Stimulated activated CD4-positive, alpha-beta T cell treated with anti-CD3 and anti-CD28 coated beads, TNF-alpha, amount 100 ng/mL, for 24 hours (primary cell): ENCODE measurements at places on chromosomes 5 and 9.

- no peak for DNase-seq
Observed at GRCh38 chr5:112703866-112704820, 33.5 kb upstream of the APC start.

DNA sequence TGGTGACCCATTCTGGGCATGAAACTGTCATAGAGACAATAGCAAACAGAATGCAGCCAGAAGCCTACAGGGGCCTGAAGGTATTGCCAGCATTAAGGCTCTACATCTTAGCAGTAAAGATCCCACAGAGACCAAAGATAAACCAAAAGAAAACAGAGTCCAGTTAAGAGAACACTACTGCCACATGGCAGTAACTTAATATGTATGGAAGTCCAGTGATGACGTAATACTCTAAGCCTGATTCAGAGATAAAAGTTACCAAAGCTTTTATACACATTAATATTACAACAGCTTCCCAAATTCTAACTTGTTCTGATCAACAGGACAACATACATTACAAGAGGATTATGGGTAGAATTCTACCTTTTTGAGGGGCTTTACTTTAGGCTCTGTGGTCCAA, 371.5 kb downstream of the PRELID2 start:
- no peak for DNase-seq

GRCh38 chr5:105506692-105507277, 1944.2 kb upstream of the NUDT12 start:
- no peak for DNase-seq

DNA sequence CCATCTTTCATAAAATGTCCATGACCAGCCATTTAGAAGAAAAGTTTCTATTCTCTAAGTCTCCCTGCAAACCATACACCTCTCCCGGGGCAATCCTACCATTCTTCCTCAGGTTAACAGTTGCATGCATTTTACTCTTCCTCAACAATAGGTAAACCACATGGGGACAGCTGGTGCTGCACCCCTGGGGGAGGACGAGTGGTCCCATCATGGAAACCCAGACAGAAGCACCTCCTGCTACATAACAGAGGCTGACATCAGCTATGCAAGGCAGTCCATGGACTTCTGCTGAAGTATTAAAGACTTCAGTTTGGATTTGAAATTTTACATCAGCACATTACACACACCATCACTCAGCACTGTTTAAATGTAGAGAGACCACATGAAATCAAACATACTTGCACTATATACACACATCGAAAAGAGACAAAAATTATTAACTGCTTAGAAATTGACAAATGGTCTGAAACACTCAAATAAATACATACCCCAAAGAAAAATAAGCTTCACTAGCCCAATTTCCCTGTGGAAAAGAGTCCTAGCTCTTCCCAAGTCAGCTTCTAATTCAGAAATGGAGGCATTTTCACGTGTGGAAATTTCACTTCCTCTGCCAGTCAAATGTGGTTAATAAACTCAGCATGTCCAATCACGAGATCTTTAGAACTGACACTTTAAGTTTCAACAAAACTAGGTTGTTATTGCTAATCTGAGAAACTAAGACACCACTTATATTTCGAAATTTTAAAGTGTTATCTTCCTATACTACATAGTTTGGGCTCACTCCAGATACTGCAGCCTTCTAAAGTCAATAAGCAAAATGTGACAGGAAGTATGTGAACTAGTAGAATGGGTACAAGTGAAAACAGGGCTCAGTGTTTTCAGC, 173.4 kb downstream of the ROR2 start:
- no peak for DNase-seq

DNA sequence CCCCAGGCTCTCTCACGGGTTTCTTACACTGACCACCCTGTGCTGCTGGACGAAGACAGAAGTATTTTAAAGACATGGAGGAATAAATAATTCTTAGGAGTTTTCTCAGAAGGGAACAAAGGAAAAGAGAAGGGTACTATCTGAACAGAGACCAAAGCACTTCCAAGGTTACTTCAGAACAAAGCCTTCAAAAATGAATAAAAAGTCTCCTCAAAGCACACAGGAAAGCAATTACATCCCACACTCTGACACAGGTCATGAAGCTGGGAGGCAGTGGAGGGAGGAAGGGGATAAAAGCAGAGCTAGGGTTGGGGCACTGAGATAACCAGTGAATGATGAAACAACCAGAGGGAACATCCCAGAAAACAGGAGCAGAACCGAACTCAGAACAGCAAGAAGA, 151.8 kb downstream of the ARSB start:
- no peak for DNase-seq

DNA sequence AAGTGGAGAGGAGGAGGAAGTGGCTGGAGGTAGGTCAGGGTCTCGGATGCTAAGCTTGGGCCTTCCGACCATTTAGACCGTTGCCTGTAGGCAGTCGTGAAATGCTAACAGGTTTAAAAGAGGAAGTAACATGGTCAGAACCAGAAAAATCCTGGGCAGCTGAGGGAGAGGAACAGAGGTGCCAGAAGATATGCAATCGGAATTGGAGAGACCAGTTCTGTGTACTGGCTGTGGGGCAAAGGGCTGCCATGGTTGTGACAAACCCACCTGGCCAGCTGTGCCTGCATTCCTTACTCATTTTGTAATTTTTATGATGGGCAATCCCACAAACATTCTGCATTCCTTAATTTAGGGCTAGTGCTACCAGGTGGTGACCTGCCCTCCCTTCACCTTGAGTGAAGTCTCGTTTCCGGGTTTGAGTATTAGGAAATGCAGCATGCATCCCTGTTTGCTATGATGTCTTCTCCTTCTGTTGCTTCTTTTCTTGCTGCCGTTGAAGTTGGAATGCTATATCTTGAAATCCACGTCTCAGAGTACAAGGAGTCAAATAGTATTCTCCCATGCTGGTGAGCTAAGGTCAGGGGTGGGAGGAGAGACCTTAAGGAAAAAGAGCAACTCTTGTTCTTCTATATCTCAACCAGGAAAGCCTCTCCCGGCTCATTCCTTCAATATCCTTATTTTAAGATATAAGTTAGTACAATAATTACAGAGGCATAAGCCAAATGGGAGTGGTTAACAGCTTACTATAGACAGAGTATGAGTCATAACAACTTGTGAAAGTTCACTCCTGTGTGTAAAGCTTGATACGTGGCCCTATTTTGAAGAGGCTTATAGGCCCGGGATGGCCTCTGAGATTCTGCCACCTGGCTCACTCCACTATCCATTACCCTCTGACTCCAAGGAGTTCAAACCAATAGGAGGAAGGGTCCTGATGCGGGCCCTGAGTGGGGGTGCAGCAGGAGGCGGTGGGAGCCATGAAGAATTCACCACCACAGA, 37.0 kb downstream of the B4GALT1 start:
- DNase-seq = no peak

GRCh38 chr9:132125944-132126679, 35.7 kb upstream of the NTNG2 start:
- DNase-seq = peak; percentile 24

DNA sequence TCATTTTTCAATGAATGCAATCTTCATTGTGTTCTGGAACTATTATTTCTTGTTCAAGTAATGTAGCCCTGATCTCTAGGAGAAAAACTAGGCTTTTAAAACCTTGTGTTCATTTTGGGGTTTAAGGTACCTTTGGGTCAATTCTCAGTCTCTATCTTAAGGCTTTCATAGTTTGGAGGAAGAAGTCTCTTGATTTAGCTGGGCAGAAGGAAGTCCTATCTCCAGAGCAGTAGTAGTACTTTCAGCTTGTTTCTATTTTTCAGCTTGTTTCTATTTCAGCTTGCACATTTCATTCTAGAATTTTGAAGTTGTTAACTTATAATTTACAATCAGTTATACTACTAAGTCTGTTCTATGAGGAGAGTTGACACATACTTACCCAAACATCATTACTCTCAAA, 15.2 kb downstream of the CSNK1G3 start:
- no peak for DNase-seq

GRCh38 chr5:163885117-163885516, 379.7 kb downstream of the MAT2B start:
- DNase-seq = no peak

GRCh38 chr5:95163079-95163478, 121.8 kb downstream of the MCTP1 start:
- no peak for DNase-seq

DNA sequence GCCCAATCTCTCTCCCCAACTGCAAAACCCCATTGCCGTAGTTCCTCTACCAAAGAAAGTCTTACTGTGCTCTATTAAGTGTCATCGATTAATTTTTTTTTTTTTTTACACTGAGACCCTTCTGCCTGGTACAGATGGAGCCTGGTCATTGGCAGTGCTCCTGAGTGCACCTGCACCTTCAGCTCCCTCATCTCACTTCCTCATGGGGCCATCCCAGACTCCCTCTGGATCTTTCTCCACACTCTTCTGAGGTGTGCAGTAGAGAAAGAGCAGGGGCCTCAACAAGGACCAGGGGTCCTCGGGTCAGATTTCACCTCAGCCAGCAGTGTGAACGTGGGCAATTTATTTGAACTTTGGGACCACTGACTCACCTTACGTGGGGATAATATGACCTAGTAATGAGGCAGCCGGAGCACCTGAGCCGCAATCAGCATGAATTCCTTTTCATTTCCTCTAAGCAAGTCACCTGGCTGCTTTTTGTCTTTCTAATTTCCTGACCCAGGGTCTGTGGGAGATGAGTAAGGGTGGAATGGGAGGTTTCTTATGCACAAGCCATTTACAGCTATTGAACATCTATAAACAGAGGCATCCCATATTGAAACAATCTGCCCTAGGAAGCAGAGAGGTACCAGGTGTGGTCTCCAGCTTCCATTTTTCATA, 22.3 kb upstream of the GABRP start:
- no peak for DNase-seq

- DNase-seq = no peak
Observed at GRCh38 chr5:151093476-151093889, 12.6 kb upstream of the TNIP1 start.

DNA sequence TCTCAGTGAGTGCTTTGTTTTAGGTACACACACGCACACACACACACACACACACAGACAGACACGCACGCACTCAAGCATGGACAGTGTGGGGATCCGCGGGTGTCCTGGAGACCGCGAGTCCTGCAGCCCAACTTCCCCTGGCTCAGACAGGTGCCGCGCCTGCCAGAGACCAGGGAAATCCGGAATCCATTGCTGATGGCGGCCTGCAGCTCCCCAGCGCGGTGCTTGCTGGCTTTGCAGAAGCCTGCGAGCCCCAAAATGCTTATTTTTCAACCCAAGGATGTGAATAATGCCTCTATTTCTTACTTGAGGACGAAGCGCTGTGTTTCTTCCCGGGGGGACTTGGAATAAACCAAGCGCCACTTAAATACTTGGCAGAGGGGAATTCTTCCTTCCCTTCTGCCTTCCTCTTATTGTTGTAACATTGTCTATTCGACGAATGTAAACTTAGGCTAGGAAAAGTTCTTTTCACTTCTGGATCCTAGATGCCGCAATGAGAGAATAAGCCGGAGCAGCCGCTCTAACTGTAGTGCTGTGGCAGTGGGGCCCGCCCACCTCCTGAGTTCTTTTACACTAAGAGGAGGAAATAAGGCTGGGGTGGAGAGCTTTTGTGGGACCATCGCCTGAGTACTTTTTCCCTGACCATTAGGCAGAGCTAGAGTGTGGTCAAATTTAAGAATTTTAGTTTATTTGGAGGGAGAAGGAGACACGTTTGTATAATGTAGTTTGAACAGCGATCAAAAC, 802 bp downstream of the ITGA2 start:
- no peak for DNase-seq

DNA sequence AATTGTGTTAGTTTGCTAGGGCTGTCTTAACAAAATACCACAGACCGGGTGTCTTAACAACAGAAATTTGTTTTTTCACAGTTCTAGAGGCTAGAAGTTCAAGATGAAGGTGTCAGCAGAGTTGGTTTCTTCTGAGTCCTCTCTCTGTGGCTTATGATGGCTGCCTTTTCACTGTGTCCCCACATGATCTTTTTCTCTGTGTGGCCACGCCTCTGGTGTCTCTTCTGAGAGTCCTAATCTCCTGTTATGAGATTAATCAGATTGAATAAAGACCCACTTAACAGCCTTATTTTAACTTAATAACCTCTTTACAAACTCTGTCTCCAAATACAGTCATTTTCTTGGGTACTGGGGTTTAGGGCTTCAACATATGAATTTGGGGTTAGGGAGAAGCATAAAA, 561.1 kb downstream of the NR2F1-AS1 start:
- DNase-seq = no peak

DNA sequence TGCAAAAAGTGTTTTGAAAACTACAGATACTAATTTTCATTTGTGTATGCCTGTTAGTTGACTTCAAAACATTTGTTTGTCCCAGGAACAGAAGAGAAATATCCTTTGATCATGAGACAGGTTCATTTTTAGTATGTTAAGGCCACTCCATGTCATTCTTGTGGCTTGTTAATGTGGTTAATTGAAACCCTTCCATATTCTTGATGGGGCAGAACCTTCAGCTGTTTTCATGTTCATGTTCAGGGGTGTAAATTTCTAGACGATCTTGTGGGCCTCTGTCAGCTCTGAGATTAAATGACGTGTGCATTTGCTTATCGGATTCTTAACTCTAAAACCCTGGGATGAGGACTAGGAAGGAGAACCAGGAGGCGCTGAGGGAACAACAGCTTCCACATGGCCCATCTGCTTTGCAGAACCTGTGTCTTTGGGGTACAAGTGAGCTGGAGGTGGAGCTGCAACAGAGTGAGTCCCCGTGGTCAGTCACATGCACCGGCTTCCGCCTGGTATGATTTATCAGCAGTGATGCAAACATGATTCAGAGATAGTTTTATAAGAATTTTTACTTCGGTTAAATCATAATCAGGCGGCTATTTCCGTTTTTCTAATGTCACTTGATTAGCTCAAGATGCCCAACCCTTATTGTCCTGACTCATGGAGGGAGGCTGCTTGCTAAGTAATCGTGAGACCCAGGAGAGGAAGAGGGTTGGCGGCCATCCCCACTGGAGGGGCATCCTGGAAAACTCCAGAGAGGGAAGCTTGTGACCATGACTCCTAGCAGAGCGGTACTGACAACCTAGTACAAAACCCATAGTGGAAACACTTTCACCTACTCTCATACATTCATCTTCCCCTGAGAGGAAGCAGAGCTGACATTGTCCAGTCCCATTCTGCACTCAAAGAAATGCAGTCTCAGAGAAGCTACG, 138.4 kb downstream of the C9orf152 start:
- no peak for DNase-seq
